ENCODE measurements at places on chromosomes 16 and 17. TPM values are rescaled to one million over a fixed set of nuclear protein-coding genes. Genes with fewer than 3 reads are reported as not detected.

DNA sequence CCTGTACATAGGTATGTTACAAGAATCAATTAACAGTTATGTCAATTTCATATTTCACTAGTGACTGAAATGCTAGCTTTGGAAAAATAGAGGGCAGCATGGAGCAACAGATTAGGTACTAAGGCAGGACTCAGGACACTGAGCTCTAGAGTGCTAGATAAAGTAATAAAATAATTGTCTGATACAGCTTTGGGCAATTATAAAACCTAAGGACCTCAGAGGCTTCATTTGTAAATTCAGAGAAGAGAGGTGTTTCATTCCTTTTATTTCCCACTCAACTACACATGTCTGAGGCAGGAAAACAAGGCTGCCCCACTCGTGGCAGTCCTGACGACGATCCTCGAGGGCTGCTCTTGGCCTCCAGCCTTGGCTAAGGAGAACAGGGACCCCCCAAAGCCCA is 81.5 kb downstream of the CA4 start:
- peaks cover 6% of the 10 kb centered on the region for H3K36me3 ChIP-seq
- no peak overlapping the region for H3K4me3 ChIP-seq
- peak; percentile 9 for DNase-seq

GRCh38 chr16:69093974-69094373 is 11.5 kb upstream of the HAS3 start:
- H3K27ac ChIP-seq = no peak overlapping the region
- H3K36me3 ChIP-seq = no peaks in the 10 kb centered on the region
- H3K4me3 ChIP-seq = no peak overlapping the region
- H3K4me1 ChIP-seq = no peaks in the 10 kb centered on the region
- DNase-seq = no peak
- H3K27me3 ChIP-seq = no peaks in the 10 kb centered on the region

- no peak overlapping the region for H3K27ac ChIP-seq
- no peak overlapping the region for H3K4me3 ChIP-seq
- H3K27me3 ChIP-seq = peaks cover 25% of the 10 kb centered on the region
- no peaks in the 10 kb centered on the region for H3K36me3 ChIP-seq
- no peak for DNase-seq
Observed at GRCh38 chr16:66849549-66849948, 5.3 kb downstream of the CA7 start.

DNA sequence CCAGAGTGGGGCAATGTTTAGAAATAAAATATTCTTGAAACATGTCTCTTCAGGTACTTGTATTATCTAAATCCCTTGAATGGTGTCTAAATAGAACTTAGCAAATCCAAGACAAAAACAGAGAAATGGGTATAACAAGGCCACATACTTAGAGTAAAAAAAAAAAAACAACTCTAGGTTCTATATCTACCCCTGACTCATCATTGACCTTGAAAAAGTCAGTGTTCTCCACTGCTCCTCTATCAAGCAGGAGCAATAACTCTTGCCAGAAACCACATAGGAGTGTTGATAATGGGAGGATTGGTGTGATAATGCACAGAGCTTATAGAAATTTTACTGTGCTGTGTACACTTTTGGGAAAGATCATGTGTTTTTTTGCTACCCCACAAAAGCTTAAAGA is 296.6 kb upstream of the PMFBP1 start:
- H3K4me1 ChIP-seq = peaks cover 5% of the 10 kb centered on the region
- H3K27ac ChIP-seq = no peak overlapping the region
- no peaks in the 10 kb centered on the region for H3K36me3 ChIP-seq
- DNase-seq = no peak

GRCh38 chr16:1105888-1106620 is 10.0 kb upstream of the C1QTNF8 start:
- H3K36me3 ChIP-seq = no peaks in the 10 kb centered on the region
- H3K27me3 ChIP-seq = no peaks in the 10 kb centered on the region
- DNase-seq = peak; percentile 34
- H3K4me3 ChIP-seq = no peak overlapping the region
- peaks cover 10% of the 10 kb centered on the region for H3K4me1 ChIP-seq

The NOG gene
- total RNA-seq = not detected
